ENCODE measurements at places on chromosomes 4 and X.

DNA sequence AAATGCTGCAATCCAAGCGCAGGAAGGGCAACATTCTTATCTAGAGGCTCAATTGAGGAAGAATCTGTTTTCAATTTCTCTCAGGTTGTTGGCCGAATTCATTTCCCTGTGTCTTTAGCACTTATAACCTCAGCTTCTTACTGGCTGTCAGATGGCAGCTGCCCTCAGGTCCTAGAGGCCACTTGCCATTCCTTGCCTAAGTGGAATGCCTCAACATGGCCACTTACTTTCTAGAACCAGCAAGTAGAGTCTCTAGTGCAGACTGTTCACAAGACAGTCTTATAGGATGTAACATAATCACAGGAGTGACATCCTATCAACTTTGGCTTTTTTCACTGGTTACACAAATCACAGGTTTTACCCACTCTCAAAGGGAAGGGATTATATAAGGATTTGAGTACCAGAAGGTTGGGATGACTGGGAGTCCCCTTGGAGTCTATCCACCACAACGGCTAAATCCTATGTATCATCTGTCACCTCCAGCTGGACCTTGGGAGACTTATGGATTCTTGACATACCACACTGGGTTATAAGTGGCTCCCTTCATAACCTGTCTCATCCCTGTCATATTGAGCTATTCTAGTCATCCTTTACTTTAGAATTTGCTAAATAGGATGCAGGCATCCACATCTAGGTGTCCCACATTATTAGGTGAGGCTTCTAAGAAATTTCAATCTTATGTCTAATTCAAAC is 297.9 kb upstream of the CTSO start:
- no peak for DNase-seq

DNA sequence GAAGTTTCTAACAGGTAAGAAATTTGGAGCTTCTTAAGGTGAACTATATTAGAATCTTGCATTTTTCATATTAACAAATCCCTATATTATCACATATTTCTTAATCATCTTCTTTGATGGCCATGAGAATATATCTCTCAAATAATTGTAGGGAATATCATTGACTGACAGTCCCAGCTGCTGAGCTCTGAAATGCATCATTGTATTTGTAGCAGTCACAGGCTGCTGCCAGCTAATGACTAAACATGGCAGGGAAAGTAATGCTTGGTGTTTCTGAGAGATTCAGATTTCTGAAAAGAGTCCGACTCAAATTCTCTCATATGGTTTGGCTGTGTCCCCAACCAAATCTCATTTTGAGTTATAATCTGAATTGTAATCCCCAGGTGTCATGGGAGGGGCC is 171.9 kb downstream of the TRAM1L1 start:
- no peak for DNase-seq

- DNase-seq = no peak
Observed at GRCh38 chr4:152106113-152106763, 345.4 kb upstream of the GATB start.

DNA sequence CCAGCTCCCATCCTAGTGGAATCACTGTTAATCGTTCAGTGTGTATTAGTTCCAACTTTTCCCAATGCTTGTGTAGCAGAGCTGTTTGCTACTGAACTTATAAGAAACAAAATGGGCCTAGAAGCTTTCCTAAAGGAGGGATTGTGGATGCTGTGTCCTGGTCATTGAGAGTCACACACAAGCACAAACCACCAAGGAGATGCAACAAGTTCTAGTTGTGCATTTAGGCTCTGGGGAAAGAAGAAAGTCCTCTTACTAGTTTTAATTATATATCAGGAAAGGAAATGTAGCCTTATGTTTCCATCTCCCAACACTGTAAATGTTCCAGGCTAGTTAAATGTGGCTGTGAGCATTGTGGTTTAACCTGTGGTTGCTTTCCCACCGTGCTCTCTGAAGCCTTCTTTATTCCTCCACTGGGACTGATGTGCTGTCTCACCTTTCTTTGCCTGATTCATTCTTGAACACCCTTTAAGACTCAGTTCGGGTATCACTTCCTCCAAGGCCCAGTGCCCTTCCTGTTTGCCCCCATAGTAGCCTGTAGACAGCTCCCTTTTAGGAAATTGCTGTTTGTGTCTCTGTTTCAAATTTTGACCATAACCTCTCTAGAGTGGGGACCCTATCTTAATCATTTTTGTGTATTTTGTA is 34.3 kb downstream of the ATP10D start:
- DNase-seq = no peak

DNA sequence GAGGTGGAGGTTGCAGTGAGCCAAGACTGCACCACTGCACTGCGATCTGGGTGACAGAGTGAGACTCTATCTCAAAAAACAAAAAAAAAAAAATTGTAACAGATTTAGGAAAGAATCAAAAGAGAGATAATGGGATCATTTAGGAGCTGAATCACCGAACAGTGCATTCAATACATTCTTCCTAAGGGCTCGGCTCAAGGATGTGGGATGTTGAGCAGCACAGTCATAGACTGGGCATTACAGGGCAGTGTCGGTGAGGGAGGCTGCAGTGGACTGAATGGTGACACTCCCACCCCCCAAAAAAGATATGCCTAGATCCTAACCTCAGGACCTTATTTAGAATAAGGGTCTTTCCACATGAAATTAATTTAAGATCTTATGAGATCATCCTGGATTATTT is 70.0 kb downstream of the EVC2 start:
- no peak for DNase-seq

DNA sequence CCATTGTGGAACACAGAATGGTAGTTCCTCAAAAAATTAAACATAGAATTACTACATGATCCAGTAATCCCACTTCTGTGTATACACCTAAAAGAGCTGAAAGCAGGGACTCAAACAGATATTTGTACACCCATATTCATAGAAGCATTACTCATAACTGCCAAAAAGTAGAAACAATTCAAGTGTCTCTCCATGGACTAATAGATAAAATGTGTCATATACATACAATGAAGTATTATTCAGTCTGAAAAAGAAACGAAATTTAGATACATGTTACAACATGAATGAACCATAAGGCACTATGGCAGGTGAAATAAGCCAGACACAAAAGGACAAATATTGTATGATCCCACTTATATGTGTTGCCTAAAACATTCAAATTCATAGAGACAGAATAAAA is 145.1 kb downstream of the ANTXR2 start:
- no peak for DNase-seq

DNA sequence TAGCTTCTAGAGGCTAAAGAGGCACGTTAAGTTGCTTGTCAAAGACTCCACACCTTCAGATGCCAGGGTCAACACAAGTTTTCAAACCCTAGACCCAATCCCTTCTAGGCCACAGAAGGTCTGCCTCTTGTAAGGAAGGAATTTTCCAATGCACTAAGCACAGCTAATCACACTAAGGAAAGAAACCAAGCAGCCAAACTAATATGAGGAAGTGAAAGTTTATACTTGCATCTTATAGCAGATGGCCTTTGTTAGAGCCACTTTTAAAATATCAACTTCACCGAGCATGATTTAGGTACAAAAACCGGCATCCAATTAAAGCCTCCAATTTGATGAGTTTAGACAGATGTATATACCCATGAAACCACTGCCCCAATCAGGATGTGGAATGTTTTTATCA is 9.9 kb downstream of the FHL1 start:
- DNase-seq = no peak

- DNase-seq = no peak
Observed at GRCh38 chrX:33725535-33726210, 406.4 kb downstream of the FAM47A start.

DNA sequence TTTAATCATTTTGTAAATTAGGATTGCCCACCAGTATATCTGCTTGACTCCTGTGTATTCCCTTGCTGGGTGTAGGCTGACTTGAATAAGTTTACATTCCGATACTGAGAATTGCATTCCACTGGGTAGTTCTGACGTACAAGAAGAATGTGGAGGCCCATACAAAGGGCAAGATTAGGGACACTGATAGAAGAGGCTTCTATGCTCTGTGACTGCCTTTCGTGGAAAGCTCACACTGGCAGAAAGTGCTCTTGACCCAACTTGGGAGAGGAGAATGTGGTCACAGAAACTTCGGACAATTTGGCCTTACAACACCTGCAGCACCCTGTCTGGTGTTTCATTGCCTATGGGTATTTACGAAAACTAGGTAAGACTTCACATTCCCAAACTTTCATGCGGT is 126.3 kb downstream of the RAPGEF2 start:
- no peak for DNase-seq

DNA sequence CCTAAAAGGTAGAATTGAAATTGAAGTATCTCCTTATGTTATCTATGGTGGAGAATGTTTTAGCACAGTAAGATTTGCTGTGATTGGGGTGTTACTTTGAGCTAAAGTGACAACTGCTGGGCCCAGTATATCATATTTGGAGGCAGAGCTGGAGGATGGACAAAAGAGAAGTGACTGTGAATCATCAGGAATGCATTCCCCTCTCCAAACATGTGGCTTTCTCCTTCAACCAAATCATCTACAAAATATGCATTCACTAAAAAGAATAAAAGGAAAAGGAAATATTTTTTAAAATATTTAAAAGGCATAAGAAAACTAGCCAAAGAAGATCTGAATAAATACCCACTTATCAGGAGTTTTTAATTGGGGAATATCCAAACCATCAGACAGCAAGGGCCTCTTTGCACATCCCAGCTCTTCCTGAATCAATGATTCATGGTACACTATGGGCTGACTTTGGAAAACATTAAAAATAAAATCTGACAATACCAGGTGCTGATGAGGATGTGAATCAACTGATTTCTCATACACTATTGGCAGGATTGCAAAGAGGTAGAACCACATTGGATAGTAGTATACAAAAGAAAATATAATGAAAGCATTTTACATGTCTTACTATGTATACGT is 671.7 kb upstream of the NR3C2 start:
- no peak for DNase-seq

DNA sequence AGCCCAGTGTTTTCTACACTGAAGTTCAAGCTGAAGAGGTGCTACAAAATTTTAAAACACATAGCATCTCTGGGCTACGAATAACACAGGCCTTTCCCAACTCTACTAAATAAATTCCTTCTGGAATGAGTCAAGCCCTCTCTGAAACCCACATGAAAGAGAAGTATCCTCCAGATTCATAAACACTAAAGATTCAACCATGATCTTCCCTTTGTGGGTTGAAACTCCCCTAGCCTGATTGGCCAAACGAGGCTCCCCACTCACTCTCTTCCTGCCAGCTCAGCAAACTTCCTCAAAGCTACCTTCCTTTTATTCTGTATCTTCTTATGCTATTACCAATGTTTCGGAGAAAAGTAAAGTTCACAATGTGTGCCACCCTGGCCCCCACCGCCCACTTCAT is 95.4 kb downstream of the NKX6-1 start:
- DNase-seq = no peak

DNA sequence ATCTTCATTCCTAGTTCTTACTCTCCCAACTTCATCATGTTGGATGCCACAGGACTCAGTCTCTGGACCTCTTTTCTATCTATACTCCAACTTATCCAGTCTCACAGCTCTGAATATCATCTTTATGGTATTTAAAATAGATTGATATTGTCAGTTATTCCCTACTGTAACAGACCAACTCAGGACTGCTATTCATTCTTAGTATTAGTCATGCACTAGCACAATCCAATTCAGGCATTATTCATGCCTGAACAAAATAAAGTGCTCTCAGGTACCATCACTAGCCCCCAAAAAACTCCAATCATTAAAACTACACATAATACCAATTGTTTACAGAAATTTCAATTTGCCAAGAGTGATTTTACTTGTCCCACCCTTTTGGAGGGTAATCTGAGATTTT is 37.7 kb downstream of the FRYL start:
- no peak for DNase-seq

GRCh38 chr4:122836941-122837340 is 10.3 kb downstream of the FGF2 start:
- no peak for DNase-seq

DNA sequence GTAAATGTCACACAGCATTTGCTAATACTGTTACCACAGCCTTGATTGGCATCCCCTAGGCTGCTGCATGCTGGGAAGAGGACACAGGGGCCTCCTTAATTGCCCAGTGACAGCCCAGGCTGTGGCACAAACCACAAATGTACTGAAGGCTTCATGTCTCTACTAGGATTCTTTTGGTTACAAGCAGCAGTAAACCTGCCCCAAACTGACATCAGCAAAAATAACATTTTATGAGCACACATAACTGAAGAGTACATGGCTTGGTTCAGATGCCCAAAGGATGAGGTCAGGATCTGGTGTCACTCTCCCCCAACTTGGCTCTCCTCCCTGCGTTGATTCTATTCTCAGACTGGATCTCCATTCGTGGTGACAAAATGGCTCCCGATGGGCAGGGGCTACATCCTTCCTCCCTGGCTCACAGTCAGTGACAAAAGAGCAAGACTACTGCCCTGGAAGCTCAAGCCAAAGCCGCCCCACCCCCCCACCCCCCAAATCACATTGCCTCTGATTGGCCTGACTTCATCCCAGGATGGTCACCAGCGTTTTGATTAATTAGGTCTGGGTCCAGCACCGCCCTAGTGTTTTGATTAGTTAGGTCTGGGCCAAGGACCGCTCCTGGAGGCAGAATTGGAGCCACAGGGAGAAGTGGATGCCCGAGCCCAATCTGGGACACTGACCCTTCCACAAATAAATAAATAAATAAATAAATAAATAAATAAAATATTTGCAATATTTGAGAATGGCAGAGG is 180.5 kb upstream of the RBPJ start:
- no peak for DNase-seq

GRCh38 chr4:8328456-8328855 is 58.9 kb downstream of the HTRA3 start:
- no peak for DNase-seq

- DNase-seq = no peak
Observed at GRCh38 chr4:126748736-126749135, 884.0 kb upstream of the INTU start.

- no peak for DNase-seq
Observed at GRCh38 chr4:53974561-53974960, 89.8 kb downstream of the CHIC2 start.

- DNase-seq = no peak
Observed at GRCh38 chr4:165440415-165441158, 61.8 kb downstream of the CPE start.

DNA sequence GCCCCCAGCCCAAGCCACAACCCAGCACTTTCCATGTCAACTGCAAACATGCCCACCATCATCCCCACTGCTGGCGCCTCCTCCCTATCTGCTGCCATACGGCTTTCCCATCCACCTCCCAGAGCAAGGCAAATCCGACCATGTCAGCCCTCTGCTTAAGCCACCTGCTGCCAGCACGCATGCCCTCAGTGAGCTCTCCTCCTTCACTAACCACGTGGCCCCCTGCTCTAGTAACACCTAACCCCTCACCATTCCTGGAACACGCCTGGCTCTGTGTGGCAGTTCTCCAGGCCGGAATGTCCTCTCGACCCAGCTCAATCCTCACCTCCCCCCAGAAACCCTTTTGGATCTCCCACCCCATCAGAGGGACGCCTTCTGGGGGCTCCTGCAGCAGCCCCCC is 17.4 kb downstream of the BCAP31 start:
- DNase-seq = no peak

DNA sequence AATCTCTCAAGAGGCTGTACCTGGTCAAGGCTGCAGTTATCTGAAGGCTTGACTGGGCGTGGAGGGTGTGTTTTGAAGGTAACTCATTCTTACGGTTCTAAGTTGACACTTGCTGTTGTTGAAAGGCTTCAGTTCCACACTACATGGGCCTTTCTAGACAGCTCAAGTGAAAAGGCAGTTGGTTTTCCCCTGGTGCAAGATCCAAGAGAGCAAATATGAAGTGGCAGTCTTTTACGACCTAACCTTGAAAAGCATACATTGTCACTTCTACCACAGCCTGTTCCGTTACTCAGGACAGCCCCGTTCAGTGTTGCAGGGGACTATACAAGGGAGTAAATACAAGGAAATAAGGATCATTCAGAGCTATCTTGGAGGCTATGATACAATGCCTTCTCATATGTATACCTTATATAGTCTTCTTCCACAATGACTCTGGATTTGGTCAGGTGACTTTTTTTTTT is 46.2 kb downstream of the PDS5A start:
- DNase-seq = no peak

Measured in activated T-helper 1 cell treated with anti-CD3 and anti-CD28 coated beads, Interleukin-2, amount 50 U/mL, for 16 hours (primary cell).